Fibroblast of villous mesenchyme (primary cell): ENCODE measurements at places on chromosomes 7 and 10.

DNA sequence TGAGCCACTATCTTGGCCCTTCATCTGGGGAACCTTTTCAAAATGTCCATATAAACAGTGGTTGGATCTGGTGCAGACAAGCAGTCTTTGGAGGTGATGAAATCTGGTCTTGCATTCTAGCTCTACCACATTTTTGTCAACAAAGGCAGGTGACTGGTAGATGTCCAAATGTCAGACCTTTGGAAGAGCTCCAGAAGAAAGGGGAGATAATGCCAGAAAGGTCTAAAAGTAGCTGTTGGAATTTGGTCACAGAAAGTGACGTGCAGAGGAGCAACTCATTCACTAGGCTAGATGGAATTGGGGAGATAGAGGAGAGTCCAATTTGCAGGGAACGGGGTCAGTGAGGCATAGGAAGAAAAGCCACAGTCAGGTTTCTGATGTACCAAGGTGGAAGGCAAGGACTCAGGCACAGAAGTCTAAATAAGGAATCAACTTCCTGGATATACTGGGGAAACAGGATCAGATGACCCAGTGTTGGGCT, 36.4 kb upstream of the WAC start:
- no peak for DNase-seq

GRCh38 chr10:119867317-119867716, 5.3 kb downstream of the MCMBP start:
- DNase-seq: no peak

DNA sequence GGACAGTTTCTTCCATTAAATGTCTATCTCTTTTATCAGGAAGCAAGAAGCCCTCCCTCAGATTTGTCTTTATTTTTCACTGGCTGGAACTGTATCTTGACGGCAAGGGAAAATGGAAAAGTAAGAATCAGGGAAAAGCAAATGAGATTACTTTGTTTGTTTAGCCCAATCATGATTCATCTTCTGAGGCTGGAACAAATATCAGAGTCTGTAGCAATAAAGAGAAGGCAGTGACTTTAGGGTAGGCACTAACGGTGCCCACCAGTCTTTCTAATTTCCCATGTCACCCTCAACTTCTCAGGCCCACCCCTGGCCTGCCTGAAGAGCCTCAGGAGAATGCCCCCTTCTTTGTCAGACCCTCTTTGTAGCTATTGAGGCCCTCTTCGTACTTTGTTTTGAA, 36.3 kb upstream of the GOLGA7B start:
- DNase-seq: no peak

DNA sequence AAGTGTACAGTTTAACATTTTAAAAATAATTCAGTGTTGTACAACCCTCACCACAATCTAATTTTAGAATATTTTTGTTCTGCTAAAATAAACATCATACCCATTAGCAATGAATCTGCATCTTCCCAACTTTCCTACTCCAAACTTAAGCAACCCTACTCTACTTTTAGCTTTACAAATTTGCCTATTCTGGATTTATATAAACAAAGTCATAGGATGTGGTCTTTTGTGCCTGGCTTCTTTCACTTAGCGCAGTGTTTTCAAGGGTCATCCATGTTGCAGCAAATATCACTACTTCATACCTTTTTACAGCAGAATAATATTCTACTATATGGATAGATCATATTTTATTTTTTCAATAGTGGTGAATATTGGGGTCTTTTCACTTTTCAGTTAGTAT, 18.9 kb downstream of the CALML3 start:
- no peak for DNase-seq

- peak; percentile 46 for DNase-seq
Measured at GRCh38 chr7:48139459-48139858, 31.8 kb upstream of the ABCA13 start.

- peak; percentile 34 for DNase-seq
Measured at GRCh38 chr10:7107285-7107684, 303.5 kb downstream of the SFMBT2 start.

DNA sequence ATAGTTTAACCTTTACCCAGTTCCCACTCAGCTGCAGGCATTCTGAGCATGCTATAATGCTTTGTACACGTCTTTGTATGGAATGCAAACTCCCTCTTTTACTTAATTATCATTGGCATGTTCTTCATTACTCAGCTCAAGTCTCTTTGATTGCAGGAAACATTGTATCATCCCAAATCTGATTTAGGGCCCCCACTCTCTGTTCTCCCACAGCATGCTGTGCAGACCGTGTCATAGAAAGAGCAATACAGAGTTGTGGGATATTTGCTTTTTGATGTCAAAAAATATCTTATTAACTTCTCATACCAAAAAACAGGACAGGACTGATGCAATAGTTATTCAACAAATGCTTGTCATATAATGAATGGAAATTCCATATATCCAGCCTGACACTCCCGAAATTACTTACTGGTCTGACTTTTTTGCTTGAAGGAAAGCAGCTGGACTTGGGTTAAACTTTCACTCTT, 1081.5 kb upstream of the C7orf33 start:
- DNase-seq: no peak

- no peak for DNase-seq
Measured at GRCh38 chr7:51180092-51180491, 136.5 kb downstream of the COBL start.

DNA sequence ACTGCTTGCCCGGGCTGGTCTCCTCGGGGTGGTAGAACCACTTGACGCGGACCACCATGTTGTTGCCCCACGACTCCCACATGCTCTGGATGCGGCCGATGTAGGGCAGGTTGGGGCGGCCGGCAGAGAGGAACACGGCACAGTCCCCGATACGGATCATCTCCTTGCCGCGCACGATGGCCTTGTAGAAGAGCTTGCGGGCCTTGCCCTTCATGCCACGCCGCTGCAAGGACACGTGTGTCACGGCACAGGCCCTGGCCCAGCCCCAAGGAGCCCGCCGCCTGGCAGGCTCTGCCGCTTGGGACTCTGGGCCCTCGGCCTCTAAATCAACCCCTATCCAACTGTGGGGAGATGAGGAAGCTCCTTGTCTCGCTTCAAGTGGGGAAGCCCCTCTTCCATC, 26.4 kb downstream of the SLC29A4 start:
- DNase-seq: no peak

- no peak for DNase-seq
Measured at GRCh38 chr10:133238466-133238804, 780 bp downstream of the VENTX start.

GRCh38 chr10:75466886-75467285, 35.5 kb downstream of the LRMDA start:
- DNase-seq: no peak

DNA sequence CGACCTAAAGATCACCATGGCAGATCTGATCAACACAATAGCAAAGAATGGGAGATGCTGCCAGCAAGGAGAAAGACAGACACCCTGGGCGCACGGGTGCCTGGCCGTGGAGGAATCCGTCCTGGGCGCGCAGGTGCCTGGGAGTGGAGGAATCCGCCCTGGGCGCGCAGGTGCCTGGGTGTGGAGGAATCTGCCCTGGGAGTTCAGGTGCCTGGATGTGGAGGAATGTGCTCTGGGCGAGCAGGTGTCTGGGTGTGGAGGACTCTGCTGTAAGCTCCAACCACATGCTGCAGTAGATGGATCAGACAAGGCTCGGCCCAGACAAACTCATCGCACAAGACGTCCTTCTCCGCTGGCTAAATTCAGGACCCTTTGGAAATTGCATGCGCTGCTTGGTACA, 346.3 kb upstream of the ADARB2 start:
- no peak for DNase-seq

DNA sequence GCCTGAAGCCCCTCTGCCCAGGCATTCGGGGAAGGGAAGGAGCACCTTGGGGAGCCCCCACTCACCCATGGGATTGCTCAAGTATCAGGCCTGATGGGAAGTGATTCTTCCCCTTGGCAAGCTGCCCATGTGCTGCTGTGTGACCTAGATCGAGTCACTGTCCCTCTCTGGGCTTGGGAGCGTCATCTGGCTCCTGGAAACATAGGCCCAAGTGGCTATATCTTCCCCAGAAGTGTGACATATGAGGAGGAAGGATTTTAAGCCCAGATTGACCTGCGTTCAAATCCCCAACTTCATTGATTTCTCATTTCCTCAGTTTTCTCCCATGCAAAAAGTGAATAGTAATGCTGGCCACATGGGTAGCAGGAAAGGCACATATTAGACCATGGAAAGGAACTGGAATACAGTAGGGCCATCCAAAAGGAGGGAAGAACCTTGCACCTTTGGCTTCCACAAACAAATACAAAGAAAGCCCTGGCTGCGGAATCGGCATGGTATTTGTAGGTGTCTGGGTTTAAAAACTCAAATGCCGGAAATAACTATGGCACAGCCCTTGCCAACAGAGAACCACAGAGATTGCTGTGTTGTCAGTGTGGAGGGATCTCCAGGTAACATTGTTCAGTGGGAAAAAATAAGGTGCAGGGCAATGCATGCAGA, 169.5 kb upstream of the ZMIZ1 start:
- DNase-seq: no peak
